ENCODE measurements at places on chromosomes 1 and 21.

GRCh38 chr1:56816909-56817308 lies 2.3 kb downstream of the FYB2 start:
- no peak for DNase-seq

- DNase-seq, result no peak
These were observed 10.6 kb downstream of the EFCAB7 start for GRCh38 chr1:63533931-63534330.

GRCh38 chr1:10211805-10212410 lies 1.5 kb downstream of the KIF1B start:
- DNase-seq, result no peak

GRCh38 chr1:115059316-115059715 lies 29.7 kb downstream of the TSHB start:
- no peak for DNase-seq

GRCh38 chr1:39675220-39675619 lies 3.3 kb upstream of the NT5C1A start:
- peak; percentile 67 for DNase-seq

DNA sequence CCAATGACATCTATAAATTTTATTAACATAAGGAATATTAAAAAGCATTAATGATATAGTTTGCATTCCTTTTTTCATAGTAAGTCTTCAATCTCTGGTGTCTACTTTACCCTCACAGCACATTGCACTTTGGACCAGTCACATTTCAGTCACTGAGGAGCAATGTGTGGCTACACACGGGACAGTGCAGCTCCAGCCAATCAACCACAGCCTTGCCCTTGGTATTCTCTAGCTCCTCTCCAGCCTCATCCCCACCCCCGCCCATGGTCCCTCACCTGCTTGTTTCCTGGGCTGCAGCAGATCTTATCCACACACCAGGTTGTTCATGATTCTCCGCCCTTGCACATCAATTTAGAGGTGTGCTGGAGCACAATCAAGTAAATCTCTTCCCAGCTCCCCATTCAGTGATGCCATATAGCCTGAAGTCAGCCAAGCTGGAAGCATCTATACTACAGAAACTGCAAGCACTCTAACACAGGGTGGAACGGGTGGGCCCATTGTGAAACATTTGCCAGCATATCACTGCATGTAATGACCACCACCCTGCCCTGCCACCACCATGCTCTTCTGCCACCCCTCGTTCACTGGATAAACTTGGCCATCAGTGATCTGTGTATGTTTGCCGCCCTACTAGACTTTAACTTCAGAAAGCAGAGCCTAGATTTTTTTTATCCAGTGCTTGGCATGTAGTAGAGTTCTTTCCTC lies 93.0 kb upstream of the SLC44A3 start:
- no peak for DNase-seq

All from cerebellum (tissue), 4 donors.